Cardiac muscle cell (in vitro differentiated cells and primary cell): ENCODE measurements at places on chromosomes 3 and 15. TPM values are rescaled to one million over a fixed set of nuclear protein-coding genes. Genes with fewer than 3 reads are reported as not detected.

CPLX3 gene
- not detected in 2 replicates for polyA plus RNA-seq

SLC12A1 gene
- polyA plus RNA-seq, result not detected in 2 replicates

DUSP7 gene
- 7.1 and 13.1 TPM in 2 replicates for polyA plus RNA-seq

MESP2 gene
- 1.1 and 2.5 TPM in 2 replicates for polyA plus RNA-seq

DNA sequence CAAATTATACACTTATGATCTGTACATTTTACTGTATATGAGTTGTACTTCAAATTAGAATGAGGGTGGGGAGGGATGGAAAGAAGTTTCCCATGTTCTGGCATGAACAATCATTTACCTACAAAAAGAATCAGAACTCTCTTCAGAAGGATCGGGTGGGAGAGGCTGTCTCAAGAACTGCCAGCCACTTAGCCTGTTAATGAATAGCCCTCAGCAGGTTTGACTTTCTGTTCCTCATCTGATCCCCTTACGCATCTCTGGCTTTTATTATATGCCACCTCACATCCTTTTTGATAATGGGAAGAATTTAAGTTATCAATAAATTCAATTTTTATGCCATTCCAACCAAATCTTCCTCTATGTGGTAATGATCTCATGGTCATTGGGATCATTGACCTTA is 168.3 kb upstream of the TGFBR2 start:
- DNase-seq, result no peak

DNA sequence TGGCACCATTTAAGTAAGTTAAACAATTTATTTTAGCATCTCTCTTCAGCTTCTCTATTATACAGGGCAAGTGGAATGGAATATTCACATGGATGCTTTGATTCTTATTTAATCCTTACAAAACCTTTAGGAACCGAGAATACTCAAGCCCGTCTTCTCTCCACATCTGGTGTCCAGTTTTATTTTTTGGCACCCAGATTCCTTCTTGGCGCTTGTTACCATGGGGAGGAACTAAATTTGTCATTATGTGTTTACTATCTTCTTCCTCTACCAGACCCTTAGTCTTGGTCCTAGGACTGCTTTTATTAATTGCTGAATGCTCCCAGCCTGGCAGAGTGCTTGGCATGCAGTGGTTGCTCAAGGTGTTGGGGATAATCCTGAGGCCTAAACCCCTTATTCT is 138.8 kb downstream of the CACNA2D3 start:
- DNase-seq, result no peak

DNA sequence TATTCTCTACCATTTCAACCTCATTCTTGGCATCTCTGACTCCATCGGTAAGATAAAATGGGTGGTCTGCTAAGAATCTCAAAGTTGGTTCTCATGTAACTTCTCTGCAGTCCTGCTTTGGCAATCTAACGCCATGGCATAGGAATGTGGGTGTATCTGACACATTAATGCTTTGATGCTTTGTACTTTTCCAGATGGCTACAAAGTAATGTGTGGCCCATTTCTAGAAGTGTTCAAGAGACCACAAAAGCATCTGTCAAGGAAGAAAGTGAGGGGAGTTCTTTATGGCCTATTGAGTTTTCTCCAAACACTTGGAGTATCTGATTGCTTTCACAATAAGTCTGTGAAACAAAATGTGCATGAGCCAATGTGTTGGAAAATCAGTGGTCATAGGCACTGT is 339.9 kb upstream of the TGFBR2 start:
- no peak for DNase-seq

DNA sequence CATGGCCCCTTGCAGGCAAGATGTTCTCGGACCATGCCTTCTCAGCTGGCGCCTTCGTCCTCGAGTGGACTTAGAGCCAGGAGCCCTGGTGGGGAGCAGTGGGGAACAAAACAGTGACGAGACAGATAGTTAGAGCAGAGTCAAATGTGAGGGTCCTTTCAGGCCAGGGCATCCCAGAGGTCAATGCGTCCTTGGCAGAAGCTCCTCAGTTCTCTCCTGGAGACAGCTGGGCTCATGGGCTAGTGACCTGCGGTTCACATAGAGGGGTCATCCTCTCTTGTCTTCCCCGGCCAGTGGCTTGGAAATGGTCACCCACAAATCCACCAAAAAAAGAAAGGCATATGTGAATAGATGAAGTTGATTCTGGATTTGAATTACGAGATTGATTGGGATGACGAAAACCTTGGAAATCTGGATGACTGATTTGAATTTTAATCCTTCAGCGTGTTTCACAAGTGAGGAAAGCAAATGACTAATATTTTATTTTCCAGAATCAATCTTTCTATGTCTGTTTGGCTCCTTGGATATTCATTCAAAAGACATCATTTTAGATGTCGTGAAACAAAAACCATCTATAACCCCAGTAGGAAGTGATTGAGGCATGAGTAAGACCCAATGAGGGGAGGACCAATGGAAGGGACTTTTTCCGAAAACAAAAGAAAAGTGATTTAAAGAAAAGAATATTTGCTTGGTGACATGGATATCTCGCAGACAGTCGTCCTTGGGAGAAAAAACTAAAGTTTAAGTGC is 84.5 kb downstream of the ASB7 start:
- DNase-seq, result no peak
